Liver (tissue), 10 donors: ENCODE measurements at places on chromosomes 4 and X. TPM values are rescaled to one million over a fixed set of nuclear protein-coding genes. Genes with fewer than 3 reads are reported as not detected.

GRCh38 chr4:88419874-88420273 lies 37.0 kb upstream of the HERC5 start:
- no peak overlapping the region for H3K4me3 ChIP-seq
- H3K27me3 ChIP-seq: no peaks in the 10 kb centered on the region
- peaks cover 3% of the 10 kb centered on the region for H3K36me3 ChIP-seq
- DNase-seq: no peak
- H3K27ac ChIP-seq: no peak overlapping the region

- H3K4me3 ChIP-seq: no peak overlapping the region
- no peaks in the 10 kb centered on the region for H3K36me3 ChIP-seq
- H3K27ac ChIP-seq: no peak overlapping the region
- DNase-seq: no peak
Observed at GRCh38 chr4:91340822-91341221, 962.9 kb upstream of the GRID2 start.

The ZXDA gene
- 0.85 TPM for polyA plus RNA-seq

- no peaks in the 10 kb centered on the region for H3K27me3 ChIP-seq
- H3K4me3 ChIP-seq: no peak overlapping the region
- no peaks in the 10 kb centered on the region for H3K4me1 ChIP-seq
Observed at GRCh38 chr4:10267066-10267465, 150.5 kb upstream of the WDR1 start.

GRCh38 chrX:37896511-37896890 lies 49.1 kb upstream of the DYNLT3 start:
- H3K4me1 ChIP-seq: no peaks in the 10 kb centered on the region
- H3K4me3 ChIP-seq: no peak overlapping the region
- H3K27me3 ChIP-seq: no peaks in the 10 kb centered on the region
- DNase-seq: no peak

The TKTL2 gene
- polyA plus RNA-seq: not detected
